Large intestine (tissue), 12 donors: ENCODE measurements at places on chromosomes 3 and 15.
A peak's percentile ranks its signal among the peaks of the same experiment; 100 is the strongest.

DNA sequence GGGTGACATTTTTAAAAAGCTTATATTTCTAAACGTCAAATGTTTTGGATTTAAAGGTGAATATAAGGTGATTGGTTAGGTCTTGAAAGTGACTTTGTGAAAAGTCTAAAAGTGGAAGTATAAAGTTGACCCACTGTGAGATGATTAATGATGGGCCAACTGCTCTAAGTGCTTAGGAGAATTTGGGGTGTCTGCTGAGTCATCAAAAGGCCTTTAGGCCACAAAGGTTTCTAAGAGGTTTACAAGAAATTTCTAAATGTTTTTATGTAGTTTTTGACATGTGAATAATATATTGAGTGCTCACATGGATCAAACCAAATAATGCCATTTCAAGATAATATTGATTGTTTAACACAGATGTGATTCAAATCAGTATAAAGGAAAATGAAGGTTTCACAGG lies 39.2 kb upstream of the SLC2A2 start:
- no peak for DNase-seq

- peak; percentile 81 for DNase-seq
Measured at GRCh38 chr15:41917767-41918430, 24.0 kb upstream of the SPTBN5 start.

GRCh38 chr3:113251817-113252216 lies 40.5 kb downstream of the BOC start:
- no peak for DNase-seq

GRCh38 chr3:196563721-196564225 lies 4.6 kb downstream of the WDR53 start:
- no peak for DNase-seq

DNA sequence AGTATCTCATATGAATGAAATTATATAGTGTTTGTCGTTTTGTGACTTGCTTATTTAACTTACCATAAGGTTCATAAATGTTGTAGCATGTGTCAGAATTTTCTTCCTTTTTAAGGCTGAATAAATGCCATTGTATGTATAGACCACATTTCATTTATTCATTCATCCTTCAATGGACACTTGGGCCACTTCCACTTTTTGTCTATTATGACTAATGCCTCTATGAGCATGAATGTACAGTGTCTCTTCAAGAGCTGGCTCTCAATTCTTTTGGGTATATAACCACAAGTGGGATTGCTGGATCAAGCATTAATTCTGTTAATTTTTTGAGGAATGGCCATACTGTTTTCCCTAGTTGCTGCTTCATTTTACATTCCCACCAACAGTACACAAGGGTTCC lies 156.1 kb downstream of the VPS8 start:
- no peak for DNase-seq

- no peak for DNase-seq
Measured at GRCh38 chr15:95584088-95584487, 746.4 kb upstream of the NR2F2 start.

- peak; percentile 44 for DNase-seq
Measured at GRCh38 chr3:151282921-151283320, 4.6 kb upstream of the P2RY14 start.

DNA sequence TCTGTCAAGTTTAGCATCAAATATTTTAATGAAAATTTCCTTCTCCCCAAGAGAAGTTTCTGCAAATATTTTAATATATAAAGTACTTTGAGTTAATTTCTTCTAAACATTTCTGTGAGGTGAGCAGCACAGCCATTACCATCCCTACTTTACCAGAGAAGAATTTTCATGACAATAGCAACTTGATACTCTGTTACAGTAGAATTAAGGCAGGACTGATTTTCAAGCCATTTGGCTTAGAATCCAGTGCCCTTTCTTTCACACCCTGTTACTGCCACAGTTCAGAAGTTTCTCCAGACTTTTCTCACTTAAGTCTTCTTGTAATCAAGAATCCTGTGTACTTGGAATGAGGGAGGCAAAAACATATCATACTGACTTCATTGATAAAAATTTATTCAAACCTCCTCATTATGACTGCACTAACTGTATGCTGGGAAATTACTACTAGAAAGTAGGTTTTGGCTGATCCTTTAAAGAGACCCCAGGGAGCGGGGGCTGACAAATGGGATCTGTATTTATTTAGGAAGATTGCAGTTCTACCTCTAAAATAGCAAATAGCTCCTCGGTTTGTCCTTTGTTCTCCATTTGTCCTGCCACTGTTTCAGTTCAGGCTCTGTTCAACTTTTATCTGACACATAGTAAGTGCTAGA lies 557.0 kb upstream of the SGO1 start:
- no peak for DNase-seq
